Islet precursor cell (in vitro differentiated cells): ENCODE measurements at places on chromosomes 13 and 19.

- no peak for DNase-seq
These were observed 4.4 kb upstream of the STARD13 start for GRCh38 chr13:33289966-33290365.

DNA sequence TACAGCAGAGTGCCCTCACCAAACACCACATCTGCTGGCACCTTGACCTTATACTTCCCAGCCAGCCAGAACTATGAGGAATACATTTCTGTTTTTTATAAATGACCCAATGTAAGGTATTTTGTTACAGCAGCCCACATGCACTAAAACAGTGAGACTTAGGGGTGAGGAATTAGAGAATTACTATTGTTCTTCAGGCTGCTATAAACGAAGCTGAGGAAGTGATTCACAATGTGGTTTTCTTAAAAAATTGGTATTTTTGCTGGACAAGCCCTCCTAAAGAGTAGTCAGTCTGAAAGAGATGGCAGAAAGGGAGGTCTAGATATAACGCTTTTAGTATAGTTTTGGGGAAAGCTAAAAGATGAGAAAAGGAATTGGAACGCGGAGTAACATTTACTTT lies 101.0 kb downstream of the SLITRK6 start:
- no peak for DNase-seq

- no peak for DNase-seq
These were observed 2.7 kb upstream of the SAMD1 start for GRCh38 chr19:14093117-14093823.

- no peak for DNase-seq
These were observed 6.0 kb downstream of the TMIGD2 start for GRCh38 chr19:4295972-4296771.

DNA sequence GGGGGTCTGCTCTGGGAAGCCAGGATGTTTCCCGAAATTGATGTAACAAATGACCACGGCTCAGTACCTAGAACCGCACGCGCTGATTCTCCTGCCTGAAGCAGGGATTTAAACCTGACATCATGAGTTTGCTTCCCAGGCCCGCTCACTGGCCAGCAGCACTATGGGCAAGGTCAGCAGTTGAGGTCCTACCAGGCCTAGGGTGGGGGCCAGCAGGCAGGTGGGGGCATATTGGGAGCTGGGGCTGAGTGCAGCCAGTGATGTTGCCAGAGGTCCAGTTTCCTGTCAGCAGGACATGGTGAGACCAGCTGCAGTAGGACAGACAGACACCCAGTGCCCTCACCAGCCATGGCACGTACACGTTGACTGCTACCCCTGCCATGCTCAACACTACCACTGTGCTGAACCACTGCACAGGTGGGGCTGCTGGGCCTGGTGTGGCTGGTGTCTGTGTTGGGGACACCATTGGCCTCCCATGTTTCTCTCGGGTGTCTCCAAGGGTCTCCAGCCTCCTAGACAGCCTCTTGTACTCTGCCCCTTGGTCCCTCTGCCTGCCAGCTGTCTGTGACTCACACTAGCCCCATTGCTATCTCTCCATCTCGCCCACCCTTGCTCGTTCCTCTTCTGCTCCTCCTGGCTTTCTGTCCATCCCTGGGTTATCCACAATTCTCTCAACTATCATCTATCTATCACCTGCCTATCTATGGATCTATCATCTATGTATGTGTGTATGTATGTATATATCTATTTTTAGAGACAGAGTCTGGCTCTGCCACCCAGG lies 1.1 kb upstream of the C19orf85 start:
- DNase-seq: no peak

DNA sequence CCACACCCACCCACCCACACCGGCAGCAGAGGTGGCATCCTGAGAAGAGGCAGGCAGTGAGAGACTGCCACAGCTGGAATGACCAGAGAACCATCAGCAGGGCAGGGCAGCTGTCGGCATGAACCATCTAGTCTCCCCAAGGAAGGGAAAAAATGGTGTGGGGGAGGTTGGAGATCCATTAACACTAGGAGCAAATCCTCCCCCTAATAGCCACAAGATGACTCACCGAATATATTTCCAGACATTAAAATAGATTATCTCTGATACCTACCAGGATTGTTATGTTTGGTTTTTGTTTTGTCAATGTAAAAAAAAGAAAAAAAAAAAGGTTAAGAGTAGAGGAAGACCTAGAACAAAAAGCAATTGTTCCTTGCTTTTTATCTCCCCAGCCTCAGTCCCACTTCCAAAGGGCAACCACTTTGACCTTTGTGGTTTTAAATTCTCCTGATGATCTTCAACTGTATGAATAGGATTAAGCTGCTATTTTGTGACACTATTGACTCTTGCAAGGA lies 34.2 kb downstream of the THSD1 start:
- peak; percentile 61 for DNase-seq

GRCh38 chr13:105763851-105764250 lies 771.6 kb downstream of the EFNB2 start:
- DNase-seq: no peak

DNA sequence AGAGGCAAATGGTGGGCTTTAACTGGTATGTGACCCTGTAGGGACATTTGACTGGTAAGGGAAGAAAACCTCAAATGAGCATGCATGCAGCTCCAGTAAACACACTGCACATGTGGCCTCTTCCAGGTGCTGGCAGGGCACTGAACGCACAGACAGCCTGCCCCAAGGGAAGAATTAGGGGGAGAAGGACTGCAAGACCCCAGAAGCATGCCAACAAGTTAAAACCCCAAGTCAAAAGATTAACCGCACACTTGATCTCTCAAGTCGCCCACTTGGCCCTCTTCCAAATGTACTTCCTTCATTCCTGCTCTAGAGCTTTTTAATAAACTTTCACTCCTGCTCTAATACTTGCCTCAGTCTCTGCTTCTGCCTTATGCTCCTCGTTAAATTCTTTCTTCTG lies 46.9 kb upstream of the SLITRK1 start:
- DNase-seq: no peak

- no peak for DNase-seq
These were observed 6.9 kb upstream of the SBK3 start for GRCh38 chr19:55552206-55552605.

DNA sequence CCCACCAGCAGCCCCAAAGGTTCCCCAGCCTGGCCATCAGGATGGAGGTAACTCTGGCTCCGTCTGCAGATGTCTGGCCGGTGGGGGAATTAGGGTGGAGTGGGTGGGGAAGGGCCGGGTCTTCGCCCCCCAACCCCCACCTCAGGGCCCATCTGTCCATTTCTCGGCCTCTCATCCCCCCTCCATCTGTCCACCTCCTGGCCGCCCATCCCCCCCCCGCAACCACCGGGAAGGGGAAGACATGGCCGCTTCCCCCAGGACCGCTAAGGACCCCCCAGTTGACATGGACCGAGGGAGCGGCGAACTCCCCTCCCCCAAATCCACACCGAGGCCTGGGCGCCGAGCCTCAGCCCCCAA lies 793 bp downstream of the LRFN1 start:
- no peak for DNase-seq

GRCh38 chr19:38434549-38435051 lies 1.1 kb downstream of the RYR1 start:
- DNase-seq: no peak

DNA sequence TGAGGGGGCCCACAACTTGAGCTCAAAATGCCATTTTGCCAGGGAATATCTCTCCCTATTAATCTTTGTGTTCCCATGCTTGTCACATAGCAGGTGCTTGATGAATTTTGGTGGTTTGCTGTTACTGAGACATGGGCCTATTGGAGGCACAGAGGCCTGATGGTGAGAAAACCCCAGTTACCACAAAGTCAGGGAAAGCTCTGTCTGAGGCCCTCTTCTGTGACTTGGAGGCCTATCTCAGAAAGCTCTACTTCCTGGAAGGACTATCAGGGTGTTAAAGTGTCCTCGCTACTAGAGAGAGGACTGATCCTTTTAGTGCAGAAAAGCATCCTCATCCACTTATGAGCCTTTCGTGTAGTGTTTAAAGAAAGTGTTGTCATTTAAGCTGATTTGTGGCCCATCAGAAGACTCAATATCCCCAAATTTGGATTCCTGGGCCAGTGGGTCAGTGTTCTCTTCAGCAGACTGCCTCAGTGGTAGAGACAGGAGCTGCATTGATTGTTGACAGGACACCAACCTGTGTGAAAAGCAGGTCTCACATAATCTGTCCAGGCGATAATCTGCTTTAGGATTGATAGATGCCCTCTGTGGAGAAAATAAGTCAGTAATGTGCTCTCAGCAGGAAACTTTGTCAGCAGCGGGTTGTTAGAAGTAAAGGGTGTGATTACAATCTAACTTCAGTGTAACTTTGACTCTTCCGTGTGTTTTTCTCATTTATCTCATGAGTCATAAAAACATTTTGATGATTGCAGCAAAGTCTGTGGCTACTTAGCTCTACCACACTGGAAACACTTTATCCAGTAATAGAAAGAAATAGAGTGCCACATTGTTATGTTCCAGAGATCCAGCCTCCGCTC lies 121.0 kb downstream of the AKAP11 start:
- DNase-seq: no peak

DNA sequence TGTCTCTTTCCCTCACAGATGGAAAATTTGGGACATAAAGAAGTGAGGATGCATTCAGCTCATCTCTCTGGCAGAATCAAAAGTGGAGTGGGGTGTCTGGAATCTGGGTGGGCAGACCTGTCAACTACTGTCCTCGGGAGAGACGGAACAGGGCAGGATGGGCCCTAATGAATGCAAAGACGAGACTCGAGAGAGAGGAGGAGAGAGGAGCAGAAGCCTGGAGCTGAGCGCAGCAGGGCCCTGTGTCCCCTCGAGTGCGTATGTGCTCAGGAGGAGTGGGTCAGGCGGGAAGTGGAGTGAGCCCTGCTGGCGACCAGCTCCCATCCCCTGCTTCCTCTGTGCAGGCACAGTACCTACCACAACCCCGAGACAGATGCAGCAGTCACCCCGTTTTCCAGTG lies 78.9 kb downstream of the TEX29 start:
- DNase-seq: peak; percentile 31

- no peak for DNase-seq
These were observed 44.7 kb downstream of the TPT1 start for GRCh38 chr13:45296259-45296658.

DNA sequence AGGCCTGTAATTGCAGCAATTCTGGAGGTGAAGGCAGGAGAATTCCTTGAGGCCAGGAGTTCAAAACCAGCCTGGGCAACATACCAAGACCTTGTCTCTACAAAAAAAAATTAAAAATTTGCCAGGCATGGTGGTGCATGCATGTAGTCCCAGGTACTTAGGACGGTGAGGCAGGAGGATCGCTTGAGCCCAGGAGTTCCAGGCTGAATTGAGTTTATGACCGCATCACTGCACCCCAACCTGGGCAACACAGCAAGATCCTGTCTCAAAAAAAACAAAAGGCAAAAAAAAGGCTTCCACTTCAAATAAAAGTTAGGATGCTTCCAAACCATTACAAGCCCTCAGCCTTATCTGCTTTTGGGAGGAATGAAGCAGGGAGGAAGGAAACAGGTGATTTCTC lies 5.2 kb downstream of the ZNF577 start:
- no peak for DNase-seq

DNA sequence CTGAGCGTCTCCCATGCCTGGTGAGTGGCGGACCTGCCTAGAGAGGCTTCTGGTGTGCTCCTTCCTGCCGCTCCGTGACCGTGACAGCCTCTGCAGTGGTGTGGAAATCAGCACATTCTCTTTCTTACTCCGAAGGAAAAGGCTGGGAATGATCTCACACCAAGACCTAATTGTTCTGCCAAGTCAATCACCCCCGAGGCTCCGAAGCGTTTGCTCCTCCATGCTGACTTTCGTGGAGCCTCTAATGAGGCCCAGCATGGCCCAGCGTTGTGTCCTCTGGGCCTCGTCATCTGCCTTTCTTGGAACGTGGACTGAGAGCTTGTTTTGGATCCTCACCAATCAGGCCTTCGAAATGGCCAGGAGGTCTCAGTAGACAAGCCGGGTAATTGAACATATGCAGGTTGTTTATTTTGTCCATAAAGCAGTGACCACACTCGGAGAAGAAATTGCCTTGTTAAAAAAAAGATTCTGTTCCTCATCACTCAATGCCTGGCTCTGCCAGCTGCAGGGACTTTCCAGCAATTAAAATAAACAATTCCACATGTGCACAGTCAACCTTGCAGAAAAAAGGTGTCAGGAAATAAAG lies 107.1 kb downstream of the UBL3 start:
- no peak for DNase-seq

- DNase-seq: no peak
These were observed 19.8 kb upstream of the TCF3 start for GRCh38 chr19:1672038-1672768.

DNA sequence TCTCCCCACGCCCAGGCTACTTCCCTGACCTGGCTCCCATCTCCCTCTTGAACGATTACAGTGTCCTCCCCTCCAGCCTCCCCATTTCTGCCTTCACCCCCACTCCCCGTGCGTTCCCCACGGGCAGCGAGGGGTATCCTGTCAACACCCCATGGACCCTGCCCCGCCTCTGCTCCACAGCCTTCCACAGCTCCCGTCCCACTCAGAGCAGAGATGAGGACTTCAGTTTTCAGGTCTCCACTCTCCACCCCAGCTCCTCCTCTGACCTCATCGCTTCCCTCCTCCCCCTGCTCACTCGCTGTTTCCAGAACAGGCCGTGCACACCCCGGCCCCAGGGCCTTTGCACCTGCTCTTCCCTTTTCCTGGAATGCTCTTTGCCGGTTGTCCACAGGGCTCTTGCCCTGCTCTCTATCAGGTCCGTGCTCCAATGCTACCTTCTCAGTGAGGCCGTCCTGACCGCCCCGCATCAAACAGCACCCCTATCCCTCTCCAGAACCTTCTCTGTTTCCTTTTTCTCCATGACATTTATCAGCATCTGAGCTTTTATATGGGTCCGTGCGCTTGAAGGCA lies 15.0 kb downstream of the LRRC4B start:
- peak; percentile 50 for DNase-seq

GRCh38 chr13:32986552-32986951 lies 29.7 kb upstream of the KL start:
- DNase-seq: no peak

DNA sequence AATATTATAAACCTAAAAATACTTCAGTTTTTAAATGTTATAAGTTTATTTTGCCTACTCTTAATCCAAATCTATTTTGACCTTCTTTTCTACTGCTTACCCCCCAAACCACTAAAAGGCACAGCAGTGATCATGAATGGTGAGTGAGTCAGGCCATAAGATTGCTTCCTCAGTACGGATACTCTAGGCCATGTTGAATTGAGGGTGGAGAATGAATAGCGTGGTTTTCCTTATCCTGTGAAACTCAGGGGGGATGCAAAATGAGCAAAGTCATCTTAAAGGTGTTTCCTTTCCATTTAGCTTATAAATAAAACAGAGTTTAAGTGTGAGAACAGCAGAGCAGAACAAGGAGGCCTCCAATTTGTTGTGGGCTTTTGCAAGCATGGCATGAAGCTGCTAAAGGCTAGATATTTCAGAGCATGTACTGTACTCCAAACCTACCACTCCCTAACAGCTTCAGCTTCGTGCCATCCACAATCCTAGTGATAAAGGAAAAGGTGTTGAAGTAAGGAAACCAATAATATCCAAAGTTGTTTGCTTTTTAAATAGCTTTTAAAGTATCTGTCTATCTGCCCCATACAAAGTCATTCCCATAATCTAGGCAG lies 25.0 kb downstream of the SERPINE3 start:
- no peak for DNase-seq

- no peak for DNase-seq
These were observed 339.1 kb downstream of the ZNF536 start for GRCh38 chr19:30711296-30711695.
